Activated T-cell treated with anti-CD3 and anti-CD28 coated beads for 4 hours (primary cell): ENCODE measurements at places on chromosomes 12 and 14.

DNA sequence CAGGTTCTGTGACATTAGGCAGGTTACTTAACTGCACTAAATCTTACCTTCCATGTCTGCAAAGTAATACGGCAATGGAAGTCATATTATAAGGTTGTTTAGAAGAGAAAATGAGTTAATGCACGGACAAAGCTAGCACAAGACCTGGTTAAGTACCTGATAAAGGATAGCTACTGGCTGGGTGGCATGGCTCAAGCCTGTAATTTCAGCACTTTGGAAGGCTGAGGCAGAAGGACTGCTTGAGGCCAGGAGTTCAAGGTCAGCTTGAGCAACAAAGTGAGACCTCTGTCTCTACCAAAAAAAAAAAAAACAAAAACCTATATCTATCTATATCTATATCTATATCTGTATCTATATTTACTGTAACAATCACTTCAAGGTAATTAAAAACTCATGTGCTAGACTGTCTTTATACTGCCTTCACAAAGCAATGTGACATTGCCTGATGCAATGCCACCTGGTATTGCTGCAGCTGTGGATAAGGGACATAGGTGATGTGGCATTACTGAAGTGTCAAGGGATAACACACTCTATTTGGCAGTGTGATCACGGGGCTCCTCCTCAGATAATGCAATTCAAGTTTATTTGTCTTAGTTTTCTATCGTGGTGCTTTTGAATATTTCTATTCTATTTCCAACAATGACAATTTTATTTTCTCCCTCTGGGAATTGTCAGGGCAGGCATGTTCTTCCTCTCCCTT, 107.1 kb downstream of the PAX9 start:
- no peak for DNase-seq

- DNase-seq = no peak
Measured at GRCh38 chr12:112750971-112751370, 40.6 kb upstream of the RPH3A start.

- no peak for DNase-seq
Measured at GRCh38 chr12:124031058-124031457, 58.0 kb downstream of the ZNF664 start.

GRCh38 chr14:97233319-97233985, 436.3 kb downstream of the VRK1 start:
- no peak for DNase-seq

- no peak for DNase-seq
Measured at GRCh38 chr12:32105986-32106516, 596 bp upstream of the BICD1 start.

DNA sequence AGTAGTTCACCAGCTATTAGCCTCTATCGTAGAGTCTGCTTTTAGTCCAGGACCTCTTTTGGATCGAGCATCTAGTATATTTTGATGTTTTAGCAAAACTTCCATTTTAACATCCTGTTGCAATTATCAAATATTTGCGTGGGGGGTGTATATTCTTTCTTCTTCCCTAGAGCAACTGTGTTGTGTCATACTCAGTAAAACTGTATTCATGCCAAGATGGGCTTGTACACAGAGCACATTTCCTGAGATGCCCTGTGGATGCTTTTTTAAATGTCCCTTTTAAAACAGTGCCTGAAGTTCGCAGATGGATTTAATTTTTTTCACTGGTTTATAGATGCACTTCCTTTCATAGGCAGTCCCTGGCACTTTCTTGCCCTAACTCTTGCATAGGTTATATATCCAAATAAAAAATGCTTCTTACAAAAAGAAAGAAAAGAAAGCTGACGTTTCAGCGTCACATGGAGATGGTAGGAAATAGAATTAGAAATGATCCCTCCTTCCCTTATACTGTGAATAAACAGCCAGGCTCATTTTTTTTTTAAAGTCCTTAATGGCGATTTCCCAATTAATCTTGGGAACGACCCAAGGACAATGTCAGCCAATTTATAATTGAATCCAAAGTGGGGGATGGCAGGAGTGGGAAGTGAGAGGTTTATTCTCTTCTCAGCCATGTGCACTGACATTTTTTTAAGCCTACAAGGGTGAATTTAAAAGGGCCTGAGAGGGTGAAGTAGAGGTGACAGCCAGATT, 247.0 kb downstream of the SLC41A2 start:
- DNase-seq = no peak

DNA sequence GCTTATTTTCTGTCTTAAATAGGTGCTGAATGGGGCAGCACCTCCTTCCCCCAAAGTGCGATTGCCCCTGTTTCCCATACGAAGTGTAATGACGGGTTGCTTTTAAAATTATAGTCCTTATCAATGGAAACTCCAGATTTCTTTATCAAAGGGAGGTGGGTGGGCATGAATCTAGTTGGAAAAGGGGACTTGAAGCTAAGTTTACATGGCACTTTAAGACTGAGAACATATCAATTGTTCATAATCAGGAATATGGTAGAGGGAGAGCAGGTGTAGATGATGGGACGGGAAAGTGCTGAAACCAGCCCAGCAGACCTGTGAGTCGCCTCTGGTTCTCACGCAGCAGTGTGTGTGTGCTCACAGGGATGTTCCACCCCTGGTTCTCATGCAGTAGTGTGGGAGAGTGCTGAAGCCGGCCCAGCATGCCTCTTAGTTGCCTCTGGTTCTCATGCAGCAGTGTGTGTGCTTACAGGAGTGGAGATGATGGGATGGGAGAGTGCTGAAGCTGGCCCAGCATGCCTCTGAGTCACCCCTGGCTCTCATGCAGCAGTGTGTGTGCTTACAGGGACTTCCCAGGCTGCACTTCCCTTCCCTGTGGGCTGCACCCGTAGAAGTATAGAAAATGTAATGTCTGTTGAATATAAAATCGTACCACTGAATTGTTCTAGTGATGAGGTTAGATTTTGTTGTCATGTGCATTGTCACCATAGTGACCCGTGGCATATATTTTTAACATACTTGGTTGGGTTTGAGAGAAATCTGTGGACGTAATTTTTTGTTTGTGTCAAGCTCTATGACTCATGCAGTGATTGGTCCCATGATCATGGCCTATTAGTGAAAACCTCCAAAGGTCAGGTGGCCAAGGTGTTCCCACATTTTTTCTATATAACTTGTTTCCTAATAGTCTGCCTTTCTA, 51.6 kb downstream of the GPATCH2L start:
- no peak for DNase-seq

GRCh38 chr14:69042787-69043444, 63.8 kb upstream of the ACTN1 start:
- DNase-seq = no peak

GRCh38 chr14:31867570-31867969, 209.5 kb upstream of the ARHGAP5 start:
- DNase-seq = no peak

- no peak for DNase-seq
Measured at GRCh38 chr14:47662466-47662865, 12.9 kb downstream of the MDGA2 start.
